ENCODE measurements at places on chromosomes 16 and 17. TPM values are rescaled to one million over a fixed set of nuclear protein-coding genes. Genes with fewer than 3 reads are reported as not detected.

- no peak for DNase-seq
Observed at GRCh38 chr17:32152130-32152529, 9.8 kb downstream of the RHOT1 start.

- DNase-seq, result no peak
Observed at GRCh38 chr17:66449418-66449977, 147.1 kb downstream of the PRKCA start.

GRCh38 chr16:8380311-8380710 is 210.0 kb downstream of the TMEM114 start:
- DNase-seq, result no peak

The BMERB1 gene
- total RNA-seq, result not detected

DNA sequence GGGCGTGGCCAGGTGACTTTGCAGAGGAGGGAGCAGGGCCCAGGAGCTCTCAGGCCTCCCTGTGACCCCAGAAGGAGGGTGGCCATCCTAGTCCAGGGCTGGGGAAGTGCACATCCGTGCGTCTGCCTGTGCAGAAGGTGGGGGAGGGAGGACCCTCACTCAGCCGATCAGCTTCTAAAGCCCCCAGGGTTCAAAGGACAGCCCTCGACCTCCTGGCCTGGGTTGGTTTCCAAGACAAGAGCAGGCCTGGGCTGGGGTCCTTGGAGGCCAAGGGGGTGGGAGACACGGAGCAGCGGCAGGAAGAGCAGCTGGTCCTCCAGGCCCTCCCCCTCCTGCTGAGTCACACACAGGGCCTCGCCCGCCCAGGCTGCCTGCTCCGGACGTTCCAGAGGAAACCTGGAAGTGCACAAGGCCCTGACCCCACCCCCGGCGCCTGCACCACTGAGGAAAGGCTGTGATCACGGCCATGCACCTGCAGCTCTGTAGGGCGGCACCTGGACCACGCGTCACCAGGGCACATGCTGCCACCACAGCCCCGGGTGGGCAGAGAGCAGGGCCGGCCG is 67.1 kb upstream of the ZNF469 start:
- DNase-seq, result no peak

The NPIPA8 gene
- total RNA-seq, result not detected

DNA sequence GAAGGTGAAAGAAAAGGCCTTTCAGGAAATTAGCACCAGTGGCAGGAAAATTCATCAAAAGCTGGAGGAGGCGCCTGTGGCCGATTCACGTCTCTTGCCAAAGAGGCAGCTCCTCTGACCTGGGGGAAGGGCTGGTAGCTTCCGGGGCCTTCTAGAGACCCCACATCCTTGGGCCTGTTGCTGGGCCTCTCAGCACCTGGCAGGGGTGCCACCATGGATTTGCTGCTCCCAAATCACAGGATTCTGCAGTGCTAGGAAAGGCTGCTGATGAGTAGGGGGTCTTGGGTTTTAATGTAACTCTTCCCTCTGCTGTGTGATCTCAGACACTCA is 11.6 kb upstream of the CBFB start:
- no peak for DNase-seq

The TPSAB1 gene
- not detected for total RNA-seq

The CLEC10A gene
- not detected for total RNA-seq

GRCh38 chr16:55501549-55502322 is 7.1 kb upstream of the LPCAT2 start:
- no peak for DNase-seq

DNA sequence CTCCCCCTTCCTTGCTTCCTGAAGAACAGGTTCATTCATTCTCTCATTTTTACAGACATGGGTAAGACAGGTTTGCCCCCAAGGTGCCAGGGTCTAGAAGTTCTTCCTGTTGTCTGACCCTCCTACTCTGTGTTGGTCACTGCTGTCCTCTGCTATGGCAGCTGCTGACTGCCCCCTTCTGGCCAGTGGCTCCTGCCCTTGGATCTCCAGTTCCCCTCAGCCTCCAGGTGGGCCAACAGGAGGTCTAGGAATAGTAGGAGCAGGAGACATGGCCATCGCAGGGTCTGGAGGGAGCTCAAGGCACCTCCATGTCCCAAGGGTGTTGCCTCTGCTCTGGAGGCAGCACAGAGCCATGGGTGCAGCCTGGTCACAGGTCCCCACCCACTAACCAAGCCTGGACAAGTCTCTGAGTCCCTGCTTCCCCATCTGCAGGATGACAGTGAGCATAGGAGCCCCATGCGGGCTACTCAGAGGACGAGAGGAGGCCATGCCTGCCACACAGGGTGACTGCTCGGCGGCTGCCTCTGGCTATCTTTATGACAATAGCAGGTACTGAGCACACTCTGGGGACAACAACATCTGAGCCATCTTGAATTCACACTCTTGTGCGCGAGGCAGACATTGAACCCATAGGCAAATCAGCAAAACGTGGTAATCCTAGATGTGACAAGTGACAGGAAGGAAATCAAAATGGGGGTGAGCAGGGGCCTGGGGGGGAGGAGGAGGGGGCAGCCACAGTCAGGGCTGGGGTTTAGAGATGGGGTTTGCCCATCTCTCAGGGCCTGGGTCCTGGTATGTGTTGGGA is 27.0 kb upstream of the NXPH3 start:
- DNase-seq, result no peak

Measured in Karpas-422 (cell line).